ENCODE measurements at places on chromosomes 6 and 20.
A peak's percentile ranks its signal among the peaks of the same experiment; 100 is the strongest.

GRCh38 chr6:123418071-123418470, 218.7 kb downstream of the TRDN start:
- no peak for DNase-seq

DNA sequence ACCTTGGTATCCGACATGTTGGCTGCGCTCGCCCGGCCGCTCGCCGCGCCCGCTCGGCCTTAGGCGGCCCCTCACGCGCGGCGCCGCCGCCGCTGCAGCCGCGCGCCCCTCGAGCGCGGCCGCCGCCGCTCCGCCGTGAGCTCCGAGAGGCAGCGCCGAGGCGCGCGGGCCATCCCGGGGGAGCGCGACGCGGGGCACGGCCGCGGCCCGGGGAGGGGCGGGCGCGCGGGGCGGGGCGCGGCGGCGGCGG, at the start of gene KIF13A:
TSS of gene KIF13A (minus strand) at position 189 of the 250 bp plus-strand sequence. CDS start at position 17, 172 bp downstream.
- no peak for DNase-seq

DNA sequence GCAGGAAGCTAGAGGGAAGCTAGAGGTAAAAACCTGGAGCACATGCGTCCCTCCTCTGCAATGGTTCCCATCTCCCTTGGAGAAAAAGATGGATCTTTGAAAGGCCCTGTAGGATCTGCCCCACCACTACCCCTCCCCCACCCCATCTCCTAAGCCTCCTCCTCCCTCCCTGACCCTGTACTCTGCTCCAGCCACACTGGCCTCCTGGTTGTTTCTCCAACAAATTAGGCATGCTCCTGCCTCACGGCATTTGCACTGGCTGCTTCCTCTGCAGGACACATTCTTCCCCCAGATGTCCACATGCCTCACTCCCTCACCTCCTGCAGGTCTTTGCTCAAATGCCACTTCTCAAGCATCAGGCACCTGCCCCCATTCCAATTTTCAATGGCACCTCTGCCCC, 45.5 kb downstream of the UBE2V1 start:
- DNase-seq = no peak

DNA sequence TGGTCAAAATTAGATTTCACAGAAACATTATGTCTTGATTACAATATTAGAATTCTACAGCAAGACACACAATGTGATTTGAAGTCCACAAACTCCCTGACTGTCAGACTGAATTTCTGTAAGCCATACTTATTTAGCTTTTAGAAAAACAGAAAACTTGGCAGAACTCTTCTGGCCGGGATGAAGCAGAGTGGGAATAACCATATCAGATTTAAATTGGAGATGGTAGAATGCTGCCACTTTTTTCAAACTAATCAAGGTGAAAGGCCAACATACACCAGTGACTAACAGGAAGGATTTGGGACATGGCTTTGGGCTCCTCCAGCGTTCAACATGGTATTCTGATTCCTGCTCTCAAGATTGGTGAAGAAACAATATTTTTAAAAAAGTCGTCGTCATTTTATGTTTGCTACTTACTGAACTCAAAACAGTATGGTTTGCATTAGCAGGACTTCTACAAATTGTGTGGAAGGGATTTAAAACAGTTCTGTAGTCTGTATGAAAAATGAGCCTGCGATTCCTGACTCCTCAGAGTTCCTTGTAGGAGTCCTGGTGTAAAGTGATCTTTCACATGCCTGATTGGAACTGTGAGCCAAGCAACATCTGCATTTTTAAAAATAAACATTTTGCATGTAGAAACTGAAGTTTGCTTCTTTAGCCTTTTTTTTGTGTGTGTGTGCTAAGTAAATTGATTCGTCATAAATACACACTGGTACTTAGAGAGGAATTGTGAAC, 297.9 kb upstream of the SOX4 start:
- no peak for DNase-seq

DNA sequence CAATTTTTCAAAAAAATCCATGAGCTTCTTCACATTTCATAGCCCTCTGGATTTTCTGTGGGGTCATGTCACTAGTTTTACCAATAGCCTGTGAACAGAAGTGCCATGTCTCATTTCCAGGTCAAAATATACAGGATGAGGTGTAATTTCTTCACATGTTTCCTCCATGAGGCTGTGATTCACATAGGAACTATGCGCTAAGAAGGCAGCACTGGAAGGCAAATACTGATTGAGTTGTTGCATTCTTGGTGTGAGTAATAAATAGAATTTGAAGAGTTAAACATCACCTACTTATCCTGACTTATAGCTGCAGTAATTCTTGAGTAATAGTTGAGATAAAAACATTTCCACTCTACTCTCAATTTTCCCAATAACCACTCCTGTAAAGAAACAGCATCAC, 442.3 kb downstream of the HAO1 start:
- no peak for DNase-seq

DNA sequence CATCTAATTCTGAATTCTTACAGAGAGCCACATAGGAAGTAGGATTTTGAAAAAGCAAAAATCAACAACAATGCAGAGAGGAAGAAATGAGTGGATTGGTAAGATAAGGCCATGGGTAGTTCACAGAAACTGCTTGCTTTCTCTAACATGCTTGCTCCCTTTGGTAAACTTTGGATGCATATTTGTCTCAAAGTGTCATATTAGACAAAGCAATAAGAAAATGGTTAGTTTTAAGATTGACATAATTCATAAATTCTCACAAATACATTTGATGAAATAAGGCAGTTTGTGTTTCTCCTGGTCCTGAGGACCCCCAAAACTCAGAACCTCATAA, 31.7 kb downstream of the UTRN start:
- no peak for DNase-seq

GRCh38 chr6:159594750-159595117, 98.3 kb downstream of the SOD2 start:
- DNase-seq = no peak

GRCh38 chr6:69594405-69594804, 202.4 kb downstream of the LMBRD1 start:
- DNase-seq = no peak

DNA sequence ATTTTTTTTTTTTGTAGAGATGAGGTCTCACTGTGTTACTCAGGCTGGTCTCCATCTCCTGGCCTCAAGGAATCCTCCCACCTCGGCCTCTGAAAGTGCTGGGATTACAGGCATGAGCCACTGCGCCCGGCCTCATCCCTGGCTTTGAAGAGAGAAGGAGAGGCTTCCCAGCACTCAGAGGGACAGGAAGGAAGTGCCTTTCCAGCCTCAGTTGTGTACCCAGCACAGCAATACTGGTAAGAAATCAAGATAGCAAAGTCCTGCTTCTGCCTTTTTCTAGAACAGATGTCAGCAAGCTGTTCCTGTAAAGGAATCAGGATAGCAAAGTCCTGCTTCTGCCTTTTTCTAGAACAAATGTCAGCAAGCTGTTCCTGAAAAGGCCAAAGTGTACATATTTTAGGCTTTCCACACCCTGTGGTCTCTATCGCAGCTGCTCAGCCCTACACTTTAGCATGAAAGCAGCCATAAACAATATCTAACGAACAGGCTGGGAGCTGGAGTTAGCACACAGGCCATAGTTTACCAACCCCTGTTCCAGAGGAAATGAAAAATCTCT, 6.3 kb upstream of the PLTP start:
- DNase-seq = no peak

- no peak for DNase-seq
Measured at GRCh38 chr6:55445648-55446204, 118.5 kb downstream of the GFRAL start.

GRCh38 chr6:25369433-25370177, 90.4 kb downstream of the CARMIL1 start:
- DNase-seq = peak; percentile 19

- no peak for DNase-seq
Measured at GRCh38 chr6:71473926-71474325, 185.3 kb downstream of the OGFRL1 start.

DNA sequence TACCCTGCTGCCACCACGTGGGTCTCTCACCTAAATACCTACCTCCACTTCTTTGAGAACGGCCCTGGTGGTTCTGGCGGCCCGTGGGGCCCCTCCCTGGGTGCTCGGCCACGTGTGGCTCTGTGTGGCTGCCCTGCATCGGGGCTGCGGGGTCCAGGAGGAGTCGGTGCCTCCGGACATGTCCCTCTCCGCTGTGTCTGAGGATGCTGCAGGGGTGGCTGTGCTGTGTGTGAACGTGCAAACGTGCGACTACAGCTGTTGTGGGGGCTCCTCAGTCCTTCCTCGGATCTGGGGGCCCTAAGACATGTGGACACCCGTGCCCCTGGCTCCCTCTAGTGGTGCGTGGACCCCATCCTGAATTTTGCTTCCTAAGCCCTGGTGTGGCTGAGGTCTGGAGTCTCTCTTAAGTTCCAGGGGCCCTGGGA, 691.8 kb downstream of the QKI start:
- no peak for DNase-seq

GRCh38 chr6:71544028-71544427, 255.4 kb downstream of the OGFRL1 start:
- no peak for DNase-seq

DNA sequence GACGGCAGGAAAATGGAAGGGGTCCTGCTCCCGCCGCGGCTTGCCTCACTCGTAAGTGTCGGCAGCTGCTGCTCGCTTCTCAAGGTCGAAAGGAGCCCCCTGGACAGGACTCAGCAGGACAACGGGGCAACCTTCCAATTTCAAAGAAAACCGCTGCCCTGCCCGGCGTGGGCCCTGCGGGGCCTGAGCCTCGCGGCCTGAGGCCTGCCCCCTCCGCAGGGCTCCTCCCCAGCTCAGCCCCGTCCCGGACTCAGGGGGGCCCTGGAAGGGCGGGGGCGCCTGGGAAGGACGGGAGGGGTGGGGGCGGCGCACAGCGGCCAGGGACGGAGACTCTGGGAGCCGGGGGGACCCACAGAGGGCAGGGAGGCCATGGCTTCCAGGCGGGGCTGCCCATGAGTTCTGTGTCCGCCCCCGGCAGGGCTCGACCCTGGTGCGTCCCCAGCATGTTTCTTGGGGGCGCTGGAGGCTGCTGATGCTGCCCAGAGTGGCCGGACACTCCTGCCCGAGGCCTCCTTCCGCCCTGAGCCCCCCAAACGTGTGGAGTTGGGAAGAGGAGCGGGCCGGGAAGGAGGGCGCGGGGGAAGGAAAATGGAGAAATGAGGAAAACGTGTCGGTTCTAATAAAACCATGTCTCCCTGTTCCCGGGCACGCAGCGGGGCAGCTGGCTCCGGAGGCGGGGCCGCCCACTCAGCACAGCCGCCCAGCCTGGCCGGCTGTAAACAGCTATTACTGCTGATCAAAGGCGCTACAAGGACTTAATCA, 114.6 kb downstream of the DLL1 start:
- no peak for DNase-seq

DNA sequence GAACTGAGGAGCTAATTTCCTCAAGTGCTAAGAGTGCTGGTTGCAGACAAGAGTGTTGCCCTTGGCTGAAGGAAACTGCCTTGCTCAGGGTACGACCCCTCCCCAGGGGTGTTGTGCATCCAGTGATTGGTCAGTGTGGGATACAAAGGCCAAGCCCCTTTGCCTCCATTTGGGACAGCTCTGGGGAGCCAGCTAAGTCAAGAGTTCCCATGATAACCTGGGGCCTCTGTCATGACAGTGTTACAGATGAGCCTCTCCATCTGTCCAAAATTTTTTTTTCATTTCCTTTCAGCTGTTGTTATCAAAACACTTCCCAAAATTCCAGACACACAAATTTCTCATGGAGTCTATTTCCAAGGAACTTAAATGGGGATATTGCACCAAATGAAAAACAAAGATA, 93.3 kb downstream of the HS3ST5 start:
- no peak for DNase-seq

- DNase-seq = no peak
Measured at GRCh38 chr6:44618371-44618770, 230.9 kb downstream of the CDC5L start.

- no peak for DNase-seq
Measured at GRCh38 chr6:134908906-134909516, 40.9 kb downstream of the ALDH8A1 start.

GRCh38 chr6:126781582-126781981, 336.9 kb upstream of the RSPO3 start:
- DNase-seq = no peak

GRCh38 chr20:10336959-10337729, 96.9 kb downstream of the MKKS start:
- DNase-seq = no peak

- no peak for DNase-seq
Measured at GRCh38 chr6:37960139-37960935, 140.8 kb downstream of the ZFAND3 start.

DNA sequence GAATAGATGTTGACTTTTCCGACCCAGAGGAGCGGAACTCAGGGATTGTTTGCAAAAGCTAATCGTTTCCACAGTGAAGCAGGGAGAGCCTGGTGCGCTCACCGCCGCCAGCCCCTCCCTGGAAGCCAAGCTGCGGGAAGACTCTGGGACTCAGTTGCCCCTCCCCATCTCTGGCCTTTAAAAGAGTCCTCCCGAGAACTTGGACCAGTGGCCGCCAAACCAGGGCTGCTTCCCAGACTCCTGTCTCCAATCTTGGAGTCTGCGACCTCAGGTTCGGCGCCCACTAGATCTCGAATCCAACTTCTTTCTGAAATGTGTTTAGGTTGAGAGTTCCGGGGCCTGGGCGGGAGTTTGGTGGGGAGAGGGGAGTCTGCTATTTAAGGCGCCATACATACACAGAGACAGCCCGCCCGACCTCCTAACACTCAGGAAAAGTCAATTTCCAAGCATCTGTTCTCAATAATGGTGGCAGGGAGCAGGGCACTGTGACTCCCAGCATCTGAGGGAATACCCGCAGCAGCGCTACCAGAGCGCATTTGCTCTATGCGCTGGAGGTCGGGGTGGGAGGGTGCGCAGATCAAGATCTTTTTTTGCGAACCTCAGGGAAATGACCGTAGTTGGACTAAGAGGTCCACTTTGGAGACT, 800 bp upstream of the GRIK2 start:
- DNase-seq = no peak

DNA sequence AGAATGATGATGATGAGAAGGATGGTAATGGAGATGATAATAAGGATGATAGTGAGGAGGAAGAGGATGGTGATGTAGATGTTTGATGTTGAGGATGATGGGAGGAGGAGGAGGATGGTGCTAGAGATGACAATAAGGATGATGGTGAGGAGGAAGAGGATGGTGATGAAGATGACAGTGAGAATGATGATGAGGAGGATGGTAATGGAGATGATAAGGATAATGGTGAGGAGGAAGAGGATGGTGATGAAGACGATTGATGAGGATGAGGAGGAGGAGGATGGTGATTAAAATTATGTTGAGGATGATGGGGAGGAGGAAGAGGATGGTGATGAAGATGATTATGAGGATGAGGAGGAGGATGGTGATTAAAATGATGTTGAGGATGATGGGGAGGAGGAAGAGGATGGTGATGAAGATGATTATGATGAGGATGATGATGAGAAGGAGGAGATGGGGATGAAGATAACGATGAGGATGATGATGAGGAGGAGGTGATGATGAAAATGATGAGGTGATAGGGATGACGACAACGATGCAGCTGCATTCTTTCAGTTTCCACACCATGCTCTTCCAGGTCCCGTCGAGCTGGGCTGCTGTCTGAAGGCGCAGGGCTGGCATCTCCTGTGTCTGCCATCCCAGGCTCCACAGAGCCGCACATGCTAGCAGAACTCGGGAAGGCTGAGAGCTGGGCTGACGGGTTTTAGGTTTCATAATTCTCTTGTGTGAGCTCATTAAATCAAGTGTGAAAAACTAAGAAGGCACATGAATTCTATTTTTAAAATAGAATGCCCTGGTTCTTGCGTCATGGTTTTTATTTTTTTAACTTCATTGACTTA, 274.9 kb downstream of the SMOC2 start:
- no peak for DNase-seq
